ENCODE measurements at places on chromosomes 3 and 15.

DNA sequence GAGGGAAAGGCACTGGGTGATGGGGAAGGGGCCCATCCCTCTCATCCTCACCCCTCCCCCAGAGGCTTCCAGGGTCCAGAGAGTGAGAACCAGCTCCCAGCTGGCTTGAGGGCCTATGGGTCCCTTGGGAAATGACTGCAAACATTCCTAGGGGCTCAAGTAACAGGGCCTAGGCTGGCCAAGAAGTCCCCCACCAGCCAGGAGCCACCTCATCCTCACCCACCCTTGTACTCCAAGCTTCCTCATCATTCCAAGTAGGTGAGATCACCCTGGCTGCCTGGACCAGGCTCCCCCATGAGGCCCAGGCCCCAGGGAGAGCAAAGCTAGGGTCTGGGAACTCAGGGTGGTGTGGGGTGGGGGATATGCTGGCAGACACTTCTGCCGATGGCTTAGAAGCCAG, 14.8 kb downstream of the LOXL1 start:
- no peak for DNase-seq

DNA sequence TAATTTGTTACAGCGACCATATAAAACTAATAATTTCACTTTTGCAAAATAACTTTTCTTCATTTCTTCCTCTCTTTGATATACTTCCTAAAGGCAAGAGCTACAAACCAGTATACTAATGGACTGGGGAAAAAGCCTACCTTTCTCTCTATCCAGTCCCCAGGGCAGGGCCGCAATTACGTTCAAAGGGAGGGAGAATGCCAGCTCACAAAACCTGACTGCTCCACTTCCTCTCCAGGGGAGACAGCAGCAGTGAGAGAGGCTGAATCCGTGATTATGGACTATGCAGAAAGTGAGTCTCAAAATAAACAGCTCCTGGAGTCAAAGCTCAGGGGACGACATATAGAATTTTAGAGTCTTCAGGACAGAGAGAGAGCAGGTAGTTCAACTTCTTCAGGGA, 126.9 kb upstream of the HES1 start:
- DNase-seq: no peak

- DNase-seq: no peak
Observed at GRCh38 chr15:59917504-59918157, 86.5 kb upstream of the FOXB1 start.

- no peak for DNase-seq
Observed at GRCh38 chr3:14471690-14472089, 68.5 kb downstream of the GRIP2 start.

GRCh38 chr3:147572970-147573340, 163.8 kb downstream of the ZIC1 start:
- DNase-seq: no peak

GRCh38 chr3:4940985-4941384, 38.3 kb upstream of the BHLHE40 start:
- DNase-seq: no peak

DNA sequence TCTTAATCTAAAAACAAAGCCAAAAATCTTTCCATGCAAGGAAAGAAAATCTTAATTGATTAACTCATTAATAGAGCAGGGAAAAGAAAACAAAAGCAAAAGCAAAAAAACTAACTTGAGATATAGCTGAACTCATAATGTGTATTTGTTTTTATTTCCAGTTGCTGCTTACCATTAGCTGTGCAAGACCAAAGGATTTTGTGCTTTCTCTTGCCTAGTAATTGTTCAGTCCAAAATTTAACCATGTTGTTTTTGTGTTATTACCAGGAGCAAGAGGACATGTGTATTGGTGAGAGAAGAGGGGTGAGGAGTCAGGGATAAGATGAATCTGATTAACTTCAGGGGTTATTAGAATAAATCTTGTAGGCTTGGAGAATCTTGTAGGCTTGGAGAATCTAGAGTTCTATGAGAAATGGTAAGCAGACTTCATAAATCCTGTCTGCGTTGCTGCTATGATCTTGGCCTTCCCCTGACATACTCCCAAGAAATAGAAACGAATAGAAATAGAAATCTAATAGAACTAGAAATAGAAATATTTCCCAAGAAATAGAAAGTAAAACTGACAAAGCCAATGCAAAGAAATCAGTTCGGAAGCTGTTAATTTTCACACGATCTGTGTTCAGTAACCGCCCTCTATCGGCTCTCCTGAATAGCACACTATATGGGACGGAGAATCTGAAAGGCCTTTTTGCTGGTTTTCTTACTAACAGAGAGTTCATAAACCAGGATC, 72.6 kb upstream of the TNFSF10 start:
- DNase-seq: no peak

GRCh38 chr3:59540696-59541095, 490.9 kb upstream of the CFAP20DC start:
- no peak for DNase-seq

DNA sequence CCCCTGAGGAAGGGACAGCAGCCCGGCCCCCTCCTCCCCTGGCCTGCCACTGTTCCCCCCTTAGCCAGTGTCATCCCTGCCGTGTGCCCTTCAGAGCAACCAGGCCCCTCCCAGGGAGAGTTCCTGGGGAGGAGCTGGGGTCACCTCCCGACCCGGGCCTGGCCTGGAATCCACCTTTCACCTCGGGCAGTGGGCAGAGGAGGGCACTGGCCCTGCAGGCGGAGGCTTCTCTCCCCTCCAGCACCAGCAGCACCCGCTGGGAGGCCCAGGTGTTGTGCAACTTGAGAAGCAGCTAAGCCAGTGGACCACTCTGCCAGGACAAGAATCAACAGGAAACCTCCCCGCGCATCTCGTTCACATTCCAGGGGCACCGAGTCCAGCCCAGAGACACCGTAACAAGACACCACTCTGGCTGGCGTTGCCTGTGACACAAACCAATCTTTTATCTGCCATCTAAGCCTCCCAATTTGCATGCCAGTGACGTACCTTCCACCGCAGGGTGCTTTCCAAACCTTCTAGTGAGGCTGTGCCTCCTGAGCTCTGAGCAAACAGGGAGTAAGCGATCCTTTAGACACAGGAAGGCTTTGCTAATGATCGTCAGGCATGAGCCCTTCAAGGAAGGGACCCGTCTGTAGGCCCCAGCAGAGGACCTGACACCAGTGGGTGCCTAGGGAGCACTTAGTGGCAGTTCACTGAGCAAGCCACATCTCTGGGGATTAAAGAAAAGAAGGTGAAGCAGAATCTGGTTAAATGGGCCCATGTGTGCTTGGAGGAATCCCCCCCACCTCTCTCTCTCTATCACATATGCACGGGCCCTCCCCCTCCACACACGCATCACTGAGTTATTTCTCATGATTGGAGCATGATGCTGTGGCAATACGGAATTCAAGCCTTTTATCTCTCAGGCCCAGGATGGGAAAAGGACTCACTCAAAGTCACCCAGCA, 98.9 kb upstream of the TLE3 start:
- DNase-seq: peak; percentile 85

DNA sequence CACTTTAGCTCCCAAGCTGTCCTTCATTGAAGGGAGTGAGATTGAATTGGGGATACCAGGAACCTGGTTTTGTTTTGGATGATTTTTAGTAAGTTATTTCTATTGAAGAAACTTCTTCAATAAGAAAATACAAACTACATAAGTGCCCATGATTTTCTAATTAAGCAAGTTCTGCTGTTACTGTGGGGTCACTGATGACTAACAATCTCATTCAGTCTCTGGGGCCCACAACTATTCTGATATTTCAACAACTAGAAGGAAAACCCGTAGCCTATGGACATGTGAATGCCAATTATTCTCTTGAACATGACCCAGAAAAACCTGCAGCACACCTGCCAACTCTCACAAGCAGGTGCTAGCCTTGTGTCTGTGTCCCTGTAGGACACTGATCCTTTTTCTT, 184.6 kb downstream of the DCLK3 start:
- DNase-seq: no peak

- no peak for DNase-seq
Observed at GRCh38 chr3:155309581-155309980, 16.1 kb upstream of the STRIT1 start.

GRCh38 chr3:53554559-53555067, 60.2 kb downstream of the CACNA1D start:
- DNase-seq: no peak

GRCh38 chr3:183807209-183807728, 18.1 kb downstream of the MAP6D1 start:
- DNase-seq: peak; percentile 87

DNA sequence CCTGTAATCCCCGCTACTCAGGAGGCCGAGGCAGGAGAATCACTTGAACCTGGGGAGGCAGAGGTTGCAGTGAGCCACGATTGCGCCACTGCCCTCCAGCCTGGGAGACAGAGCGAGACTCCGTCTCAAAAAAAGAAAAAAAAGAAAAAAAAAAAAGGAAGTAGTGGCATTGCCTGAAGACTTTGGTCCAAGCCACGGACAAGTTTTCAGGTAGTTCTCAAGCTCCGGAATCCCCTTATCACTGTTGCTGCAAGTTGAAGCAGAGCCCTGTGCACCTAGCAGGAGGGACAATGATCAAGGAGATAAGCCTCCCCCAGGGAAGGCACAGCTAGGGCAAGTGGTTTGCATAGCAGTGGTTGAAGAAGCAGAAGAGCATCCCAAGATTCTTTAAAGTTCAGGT, 97.6 kb downstream of the MEX3B start:
- DNase-seq: no peak

DNA sequence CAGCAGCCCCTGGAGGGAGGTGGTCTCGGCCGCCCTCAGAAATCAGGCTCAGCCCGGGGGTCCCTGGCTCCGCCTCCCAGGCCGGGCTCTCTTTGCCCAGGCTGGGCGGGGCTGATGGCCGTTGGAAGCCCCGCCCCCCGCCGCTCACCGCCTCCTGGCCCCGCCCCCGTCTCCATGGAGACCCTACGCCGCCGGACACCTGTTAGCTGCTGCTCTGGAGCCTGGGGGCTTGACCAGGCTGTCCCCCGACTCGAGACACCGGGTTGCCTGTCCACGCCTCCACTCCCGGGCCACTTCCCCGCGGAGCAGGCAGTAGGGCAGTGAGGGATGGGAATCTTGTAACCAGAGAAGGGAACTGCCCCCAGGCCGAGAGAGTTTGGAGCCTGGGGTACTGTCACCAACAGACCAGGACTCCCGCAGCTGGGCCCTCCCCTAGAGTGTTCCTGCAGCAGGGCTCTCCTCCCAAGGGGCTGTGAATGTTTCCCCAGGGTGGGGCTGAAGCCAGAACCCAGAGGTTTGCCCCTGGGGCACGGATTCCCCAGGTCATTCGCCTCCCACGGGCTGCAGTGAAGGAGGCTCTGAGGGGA, 27.8 kb upstream of the RPL32 start:
- no peak for DNase-seq

DNA sequence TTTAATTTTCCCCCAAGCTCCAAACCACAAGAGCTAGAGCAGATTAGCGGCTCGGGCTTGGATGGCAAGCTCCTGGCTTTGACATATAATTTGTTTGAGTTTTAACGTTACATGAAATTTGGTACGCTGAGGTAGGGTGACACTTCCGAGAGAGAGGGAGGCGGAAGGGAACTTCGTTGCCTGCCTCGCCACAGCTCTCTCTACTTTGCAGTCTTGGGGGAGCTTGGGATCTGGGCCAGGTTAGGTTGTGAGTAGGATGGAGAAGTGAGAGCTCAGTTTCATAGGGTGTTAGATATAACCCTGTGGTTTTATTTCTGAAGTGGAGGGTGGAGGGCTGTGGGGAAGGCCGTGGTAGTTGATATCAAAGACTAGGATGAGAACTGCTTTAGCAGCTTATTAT, 39.7 kb downstream of the LRTM1 start:
- no peak for DNase-seq

DNA sequence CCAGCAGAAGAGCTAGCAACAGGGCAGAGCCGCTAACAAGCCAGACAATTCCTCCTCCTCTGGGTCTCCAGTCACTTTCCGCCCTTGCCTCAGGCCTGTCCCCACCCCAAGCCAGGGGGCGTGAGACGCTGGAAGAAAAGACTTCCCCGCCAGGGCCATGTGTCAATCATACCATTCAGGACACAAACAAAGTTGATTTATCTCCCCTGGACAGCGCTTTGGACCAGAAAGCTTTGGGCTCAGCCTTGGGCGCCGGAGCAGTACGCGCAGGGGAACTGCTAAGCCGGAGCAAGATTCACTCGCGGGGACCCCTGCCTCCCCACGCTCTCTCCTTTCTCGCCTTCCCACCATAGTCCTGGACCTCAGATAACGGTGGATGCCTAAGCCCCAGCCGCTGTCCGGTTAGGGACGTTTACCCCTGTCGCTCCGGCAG, 479 bp downstream of the LRRC2 start:
- no peak for DNase-seq

GRCh38 chr3:186044968-186045367, 63.9 kb downstream of the ETV5 start:
- DNase-seq: no peak

DNA sequence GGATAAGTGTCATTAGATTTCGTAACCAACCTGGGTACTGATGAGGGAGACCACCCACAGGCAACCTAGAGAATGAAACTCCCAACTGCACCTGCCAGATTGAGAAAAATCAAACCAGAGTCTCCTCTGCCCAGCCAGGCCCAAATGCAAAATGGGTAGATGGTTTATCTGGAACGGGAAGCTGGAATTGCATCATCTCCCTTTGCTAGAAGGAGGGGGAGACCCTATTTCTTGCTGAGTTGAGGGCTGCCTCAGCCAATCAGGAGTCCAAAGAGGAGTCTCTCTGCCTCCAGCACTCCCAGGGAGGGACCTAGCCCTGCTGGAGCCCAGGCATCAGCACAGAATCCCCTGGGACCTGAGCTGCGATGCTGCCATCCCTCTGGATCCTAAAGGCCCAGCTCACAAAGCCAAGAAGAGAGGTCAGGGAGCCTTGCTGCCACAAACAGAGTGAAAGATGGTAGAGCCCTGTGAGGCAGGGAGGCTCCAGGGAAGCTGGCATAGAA, 8.1 kb downstream of the RMDN3 start:
- DNase-seq: no peak
